Dermis blood vessel endothelial cell (primary cell): ENCODE measurements at places on chromosomes 1 and 21.

DNA sequence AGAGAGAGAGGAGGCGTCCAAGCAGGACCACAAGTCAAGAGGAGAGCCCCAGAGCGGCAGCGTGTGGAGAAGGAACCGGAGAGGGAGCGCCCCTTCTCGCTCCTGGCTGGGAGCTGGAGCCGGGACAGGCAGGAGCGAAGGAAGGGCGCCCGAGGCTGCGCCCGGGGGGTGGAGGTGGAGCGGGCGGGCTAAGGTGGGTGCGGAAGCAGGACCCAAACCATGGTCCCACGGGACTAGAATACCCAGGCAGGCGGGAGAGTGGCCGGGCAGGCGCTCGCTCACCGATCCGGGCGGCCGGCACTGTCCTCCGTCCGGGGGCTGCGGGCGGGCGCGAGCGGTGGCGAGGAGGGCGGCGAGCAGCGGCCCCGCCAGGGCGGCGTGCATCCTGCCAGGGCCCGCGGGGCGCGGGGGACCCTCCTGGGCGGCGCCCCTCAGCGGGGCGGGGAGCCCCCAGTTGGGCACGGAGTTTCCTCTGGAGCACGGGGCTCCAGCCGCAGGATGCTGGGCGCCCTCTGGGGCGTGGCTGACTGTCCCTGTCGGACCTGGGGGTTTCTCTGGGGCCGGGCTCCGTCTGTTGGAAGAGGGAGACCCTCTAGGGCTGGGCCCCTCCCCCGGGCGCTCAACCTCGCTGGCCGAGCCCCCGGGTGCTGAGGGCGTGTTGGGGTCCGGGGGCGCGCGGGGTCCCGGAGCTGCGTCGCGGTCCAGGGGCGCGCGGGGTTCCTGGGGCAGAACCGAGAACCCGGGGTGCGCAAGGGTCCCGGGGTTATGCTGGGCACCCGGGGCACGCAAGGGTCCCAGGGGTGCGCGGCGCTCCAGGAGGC is 569 bp downstream of the TRABD2B start:
- DNase-seq = no peak

GRCh38 chr1:117372863-117373412 is 5.7 kb downstream of the MAN1A2 start:
- no peak for DNase-seq

GRCh38 chr1:151130987-151131586 is 15.3 kb downstream of the SEMA6C start:
- peak; percentile 94 for DNase-seq

GRCh38 chr1:245717611-245718010 is 562.8 kb downstream of the KIF26B start:
- DNase-seq = no peak

GRCh38 chr1:14733048-14733778 is 134.7 kb downstream of the KAZN start:
- DNase-seq = no peak

DNA sequence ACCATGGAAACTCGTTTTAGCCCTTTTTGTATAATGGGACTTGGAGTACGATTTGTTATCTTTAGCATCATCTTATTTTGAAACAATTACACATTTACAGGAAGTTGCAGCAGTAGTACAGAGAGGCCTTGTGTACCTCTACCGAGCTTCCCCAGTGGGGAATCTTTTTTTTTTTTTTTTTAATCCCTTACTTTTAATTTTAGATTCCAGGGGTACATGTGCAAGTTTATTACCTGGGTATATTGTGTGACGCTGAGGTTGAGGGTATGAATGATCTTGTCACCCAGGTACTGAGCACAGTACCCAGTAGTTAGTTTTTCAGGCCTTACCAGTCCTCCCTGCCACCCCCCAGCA is 45.9 kb downstream of the HHAT start:
- DNase-seq = no peak

GRCh38 chr21:39182484-39183271 is 573 bp downstream of the PSMG1 start:
- DNase-seq = peak; percentile 41

DNA sequence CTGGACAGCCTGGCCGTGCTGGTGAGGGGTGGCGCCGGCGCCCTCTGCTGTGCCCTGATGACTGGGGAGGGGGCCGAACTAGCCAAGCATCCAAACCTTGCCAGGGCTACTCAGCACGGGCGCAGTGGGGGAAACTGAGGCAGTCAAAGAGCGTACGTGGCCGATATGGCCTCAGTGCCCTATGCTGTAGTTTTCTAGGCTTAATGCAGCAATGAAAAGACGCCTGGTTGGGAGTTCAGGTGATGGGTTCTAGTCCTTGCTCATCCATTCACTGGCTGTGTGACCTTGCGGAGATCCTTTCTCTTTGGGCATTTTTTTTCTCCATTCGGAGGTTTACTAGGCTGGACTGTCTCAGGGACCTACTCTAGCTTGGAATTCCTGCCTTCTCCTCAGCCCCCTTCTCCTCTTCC is 822 bp downstream of the MTX1 start:
- DNase-seq = no peak

- no peak for DNase-seq
Measured at GRCh38 chr1:72281637-72282270, 585 bp downstream of the NEGR1 start.

DNA sequence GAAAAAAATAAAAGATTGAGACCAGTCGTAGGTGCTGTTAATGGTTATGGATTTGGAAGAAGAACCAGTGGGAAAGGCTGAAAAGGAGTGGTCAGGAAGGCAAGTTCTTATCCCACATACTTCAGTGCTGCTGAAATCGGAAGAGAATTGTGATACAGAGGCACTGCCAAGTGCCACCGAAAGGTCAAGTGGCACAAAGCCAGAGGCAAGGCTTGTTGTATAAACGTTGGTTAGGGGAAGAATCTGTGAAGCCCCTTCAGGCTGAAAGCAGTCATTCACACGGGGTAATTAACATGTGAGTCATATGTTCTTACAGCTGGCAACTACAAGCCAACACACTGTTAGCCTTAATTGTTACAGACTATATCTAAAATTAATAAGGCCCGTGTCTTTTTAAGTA is 48.8 kb downstream of the ZBTB40 start:
- DNase-seq = peak; percentile 91

DNA sequence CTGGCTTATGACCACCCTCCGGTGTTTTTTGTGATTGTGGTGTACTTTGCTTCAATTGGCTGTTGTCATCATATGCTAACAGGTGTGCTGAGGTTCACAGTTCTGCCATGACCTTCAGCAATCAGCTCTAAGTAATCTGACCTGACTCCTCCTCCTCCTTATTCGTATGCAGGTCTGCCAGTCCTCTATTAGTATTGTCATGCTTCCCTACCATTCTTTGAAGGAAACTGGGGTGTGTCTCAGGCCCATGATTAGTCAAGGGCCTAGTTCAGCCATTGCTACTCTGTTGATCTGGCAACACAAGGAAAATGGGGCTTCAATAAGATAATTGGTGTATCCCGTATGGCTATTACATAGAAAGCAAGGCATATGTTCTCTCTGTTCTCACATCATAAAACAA is 332.3 kb upstream of the DPYD start:
- no peak for DNase-seq

- DNase-seq = no peak
Measured at GRCh38 chr1:247769603-247770002, 9.2 kb upstream of the OR1C1 start.

DNA sequence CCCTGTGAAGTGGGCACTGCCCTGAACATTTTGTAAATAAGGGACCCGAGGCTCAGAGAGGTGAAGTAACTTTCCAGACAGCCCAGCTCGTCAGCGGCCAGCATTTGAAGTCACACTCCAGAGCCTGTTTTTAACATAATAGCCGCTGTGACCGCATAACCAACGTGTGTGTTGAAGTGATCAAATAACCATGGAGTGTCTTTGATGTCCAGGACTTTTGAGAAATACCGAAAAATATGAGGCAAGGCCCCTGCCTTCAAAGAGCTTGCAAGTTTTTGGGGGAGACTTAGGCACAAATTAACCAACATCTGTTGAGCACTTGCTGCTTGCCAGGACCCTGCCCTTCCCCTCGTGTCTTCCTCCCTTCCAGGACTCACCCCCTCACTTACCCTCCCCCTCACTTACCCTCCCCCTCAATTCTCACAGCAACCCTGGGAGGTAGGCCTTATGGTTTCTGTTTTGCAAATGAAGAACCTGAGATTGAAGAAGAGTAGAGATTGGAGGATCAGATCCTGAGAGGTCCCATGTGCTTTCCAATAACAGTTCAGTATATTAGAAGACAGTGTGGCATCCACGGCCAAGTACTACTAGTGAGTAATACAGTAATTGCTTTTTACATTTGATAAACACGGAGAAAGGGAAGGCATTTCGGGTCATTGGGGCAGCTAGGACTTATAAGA is 1.3 kb upstream of the SLC16A1 start:
- peak; percentile 82 for DNase-seq

GRCh38 chr1:14662116-14662515 is 63.6 kb downstream of the KAZN start:
- DNase-seq = no peak

GRCh38 chr1:99527078-99527477 is 118.8 kb upstream of the PALMD start:
- DNase-seq = peak; percentile 50

- no peak for DNase-seq
Measured at GRCh38 chr1:86948212-86948611, 33.8 kb downstream of the HS2ST1 start.

GRCh38 chr21:36337099-36337509 is 17.1 kb downstream of the MORC3 start:
- DNase-seq = no peak

DNA sequence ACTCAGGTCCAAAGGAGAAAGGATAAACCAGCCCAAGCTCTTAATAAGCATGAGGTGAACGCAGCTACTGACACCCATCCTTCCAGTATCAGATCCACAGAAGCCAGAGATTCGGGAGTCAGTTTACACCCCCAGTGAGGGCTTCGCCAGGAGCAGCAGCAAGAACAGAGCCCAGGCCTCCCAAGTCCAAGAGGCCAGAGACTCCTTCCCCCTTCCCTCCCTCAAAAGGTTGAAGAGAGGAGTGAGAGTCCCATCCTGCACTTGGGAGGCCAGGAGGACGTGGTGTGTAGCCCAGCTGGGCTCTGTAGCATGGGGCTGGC is 72.8 kb downstream of the MRPL37 start:
- DNase-seq = no peak

GRCh38 chr21:33650929-33651509 is 8.7 kb downstream of the ITSN1 start:
- no peak for DNase-seq

- DNase-seq = no peak
Measured at GRCh38 chr1:102852613-102853012, 255.7 kb downstream of the COL11A1 start.

DNA sequence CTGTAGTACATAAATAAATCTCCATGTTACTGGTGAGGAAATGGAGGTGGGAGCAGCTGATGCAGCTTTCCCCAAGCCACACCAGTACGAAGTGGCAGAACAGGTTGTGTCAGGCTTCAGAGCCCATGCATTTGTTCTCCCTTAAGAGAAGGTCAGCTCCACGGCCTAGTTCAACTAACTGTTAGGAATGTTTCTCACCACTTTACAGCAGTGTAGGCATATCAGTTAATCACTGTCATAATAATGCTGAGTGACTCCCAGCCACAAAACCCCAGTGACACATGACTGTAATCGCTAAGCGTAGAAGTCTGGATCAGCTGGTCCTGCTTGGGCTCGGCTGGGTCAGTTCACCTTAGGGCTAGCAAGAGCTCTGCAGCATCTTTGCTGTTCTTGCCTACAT is 90.4 kb downstream of the VPS26C start:
- DNase-seq = no peak

DNA sequence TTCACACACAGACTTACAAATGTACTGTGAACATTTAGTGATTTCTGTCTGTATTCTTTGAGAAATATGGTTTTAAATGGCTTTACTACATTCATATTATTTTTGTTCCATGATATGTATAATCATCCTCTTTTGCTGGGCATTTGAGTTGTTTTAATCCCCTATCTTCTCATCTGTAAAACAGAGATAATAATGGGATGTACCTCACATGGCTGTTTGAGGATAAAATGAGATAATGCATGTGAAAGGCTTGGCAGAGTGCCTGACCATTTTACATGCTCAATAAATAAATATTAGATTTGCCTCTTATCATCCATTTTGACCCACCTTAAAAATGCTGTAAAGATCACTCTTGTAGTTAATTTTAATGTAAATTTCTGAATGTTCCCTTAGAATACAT is 197.2 kb downstream of the C1orf94 start:
- no peak for DNase-seq

- no peak for DNase-seq
Measured at GRCh38 chr1:65150108-65150463, 2.1 kb downstream of the AK4 start.
